Dermis blood vessel endothelial cell (primary cell): ENCODE measurements at places on chromosomes 12 and 14.
A peak's percentile ranks its signal among the peaks of the same experiment; 100 is the strongest.

DNA sequence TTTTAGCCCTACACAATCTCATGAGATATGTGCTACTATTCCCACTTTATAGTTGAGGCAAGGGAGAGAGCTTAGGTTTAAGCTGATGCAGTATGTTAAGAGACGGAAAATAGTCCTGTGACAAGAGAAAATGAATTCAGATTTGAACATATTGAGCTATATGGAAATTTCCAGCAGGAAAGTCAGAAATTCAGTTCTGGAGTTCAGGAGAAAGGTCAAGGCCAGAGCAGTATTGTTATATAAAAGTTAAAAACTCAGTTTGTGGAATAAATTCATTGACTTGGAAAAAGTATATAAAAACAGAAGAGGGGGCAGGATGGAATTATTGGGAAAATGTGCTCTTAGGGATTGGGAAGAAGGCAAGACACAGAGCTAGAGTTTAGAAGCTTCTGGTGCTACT is 167.0 kb upstream of the GZMB start:
- no peak for DNase-seq

GRCh38 chr12:114018669-114019068 is 52.5 kb upstream of the RBM19 start:
- DNase-seq = no peak

- DNase-seq = peak; percentile 84
These were observed 101.1 kb downstream of the CRADD start for GRCh38 chr12:93778306-93778705.

- no peak for DNase-seq
These were observed 57.0 kb upstream of the FBRSL1 start for GRCh38 chr12:132432721-132433577.

DNA sequence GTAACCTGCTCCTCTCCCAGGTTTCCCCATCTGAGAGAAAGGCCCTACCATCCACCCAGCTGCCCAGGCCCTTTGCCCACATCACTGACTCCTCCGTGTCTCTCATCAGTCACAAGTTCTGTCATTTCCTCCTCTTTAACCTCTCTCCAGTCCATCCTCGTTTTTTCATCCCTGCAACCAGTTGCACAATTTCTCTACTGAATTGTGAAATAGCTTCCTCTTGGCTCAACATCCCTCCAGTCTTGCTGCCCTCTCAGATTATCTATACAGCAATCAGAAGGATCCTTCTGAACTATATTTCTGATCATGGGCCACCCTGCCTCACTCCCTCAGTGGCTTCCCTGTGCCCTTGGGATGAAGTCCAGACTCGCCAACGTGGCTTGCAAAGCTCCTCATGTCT is 6.8 kb downstream of the FAM161B start:
- no peak for DNase-seq

GRCh38 chr14:29528889-29529288 is 398.8 kb downstream of the PRKD1 start:
- DNase-seq = no peak

GRCh38 chr14:104394409-104394851 is 185.1 kb upstream of the C14orf180 start:
- no peak for DNase-seq

GRCh38 chr14:90603841-90604240 is 207.0 kb downstream of the CALM1 start:
- no peak for DNase-seq

GRCh38 chr14:67820428-67820971 is 921 bp downstream of the RAD51B start:
- peak; percentile 58 for DNase-seq

GRCh38 chr12:101064721-101065120 is 145.3 kb downstream of the SLC5A8 start:
- no peak for DNase-seq

- no peak for DNase-seq
These were observed 37.1 kb downstream of the USP15 start for GRCh38 chr12:62297321-62297720.

DNA sequence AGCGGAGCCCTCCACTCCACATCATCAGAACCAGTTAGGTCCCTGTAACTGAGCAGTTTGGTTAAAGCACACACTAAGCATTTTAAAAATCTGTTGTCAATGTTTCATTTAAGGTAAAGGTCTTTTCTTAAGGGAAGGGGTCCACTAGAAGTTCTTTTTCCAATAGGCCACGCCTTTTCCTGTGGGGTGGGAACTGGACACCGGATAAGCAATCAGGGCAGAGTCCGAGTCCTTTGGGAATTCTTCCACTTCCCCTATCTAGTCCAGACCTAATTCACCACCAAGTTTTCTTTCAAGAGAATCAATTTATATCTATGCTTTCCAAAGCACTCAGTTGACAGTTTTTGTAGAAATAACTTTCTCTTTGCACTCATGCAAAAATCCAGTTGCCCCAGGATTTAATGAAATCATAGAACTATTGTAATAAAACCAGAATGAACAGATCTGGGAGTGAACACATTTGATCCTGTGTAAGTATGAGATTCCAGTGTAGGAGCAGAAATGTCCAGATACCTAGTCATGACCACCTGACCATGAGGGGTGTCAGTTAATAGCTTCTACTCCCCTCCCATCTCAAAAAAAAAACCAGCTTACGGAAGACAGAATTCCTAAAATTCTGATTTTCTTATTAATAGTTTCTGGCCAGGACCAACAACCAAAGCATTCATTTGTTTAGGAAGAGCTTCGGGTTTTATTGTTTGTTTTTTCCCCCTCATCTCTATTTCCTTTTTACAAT is 11.7 kb downstream of the VPS37B start:
- no peak for DNase-seq

- DNase-seq = no peak
These were observed 1.4 kb downstream of the AKAP6 start for GRCh38 chr14:32330351-32331111.

DNA sequence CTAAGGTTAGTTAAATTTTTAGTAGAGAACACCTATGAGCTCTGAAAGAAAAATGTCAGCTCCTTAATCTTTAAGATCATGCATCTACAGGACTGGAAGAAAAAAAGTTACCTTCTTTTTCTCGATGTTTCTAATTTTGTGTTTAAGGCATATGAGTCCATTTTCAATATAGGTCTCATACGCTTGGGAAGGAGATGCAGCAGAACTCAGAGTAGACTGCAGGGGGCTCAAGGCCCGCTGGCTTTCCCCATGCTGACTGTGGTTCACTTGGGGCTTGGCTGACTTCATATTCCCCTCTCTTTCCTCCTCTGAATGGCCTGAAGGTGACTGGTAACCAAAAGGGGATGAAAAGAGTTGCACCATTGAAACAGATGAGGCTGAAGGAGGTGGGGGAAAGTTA is 1.5 kb downstream of the CAPRIN2 start:
- DNase-seq = peak; percentile 58

DNA sequence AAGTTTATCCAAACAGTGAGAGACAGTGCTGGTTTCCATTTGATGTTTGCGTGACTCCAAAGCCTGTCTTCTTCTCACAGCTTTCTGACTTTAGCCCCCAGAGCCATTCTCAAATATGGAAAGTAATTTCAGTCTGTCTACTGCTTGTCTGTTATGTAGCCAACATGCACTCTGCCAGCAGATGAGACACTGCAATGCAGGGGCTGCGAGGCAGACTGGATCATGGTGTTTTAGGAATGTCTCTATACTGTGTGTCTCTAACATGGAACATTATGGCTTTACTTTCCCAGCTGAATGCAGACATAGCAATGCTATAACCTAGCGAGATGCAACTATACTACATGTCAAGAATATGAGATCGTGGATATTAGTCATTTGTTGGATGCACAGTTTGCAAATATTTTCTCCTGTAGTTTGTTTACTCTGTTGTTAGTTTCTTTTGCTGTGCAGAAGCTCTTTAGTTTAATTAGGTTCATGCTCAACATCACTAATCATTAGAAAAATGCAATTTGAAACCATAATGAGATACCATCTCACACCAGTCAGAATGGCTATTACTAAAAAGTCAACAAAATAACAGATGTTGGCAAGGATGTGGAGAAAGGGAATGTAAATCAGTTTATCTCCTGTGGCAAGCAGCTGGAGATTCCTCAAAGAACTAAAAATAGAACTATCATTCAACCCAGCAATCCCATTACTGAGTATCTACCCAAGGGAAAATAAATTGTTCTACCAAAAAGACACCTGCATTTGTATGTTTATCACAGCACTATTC is 235.8 kb upstream of the TMTC1 start:
- DNase-seq = no peak

DNA sequence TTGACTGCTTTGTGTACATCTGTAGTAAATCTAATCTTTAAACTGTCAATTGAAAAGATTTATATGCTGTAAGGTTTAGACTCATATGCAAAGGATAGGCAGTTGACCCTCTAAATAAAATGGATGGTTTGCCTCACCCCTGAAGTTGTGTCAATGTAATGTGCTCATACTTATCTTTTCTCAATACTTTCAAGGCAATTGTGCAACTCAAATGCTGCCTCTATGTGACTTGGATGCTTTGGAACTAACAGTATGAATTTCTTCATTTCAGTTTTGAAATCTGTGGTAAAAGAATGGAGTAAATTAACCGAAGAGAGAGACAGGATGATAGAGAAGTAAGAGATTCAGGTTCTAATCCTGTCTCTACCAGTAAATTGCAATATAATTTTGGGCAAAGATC is 9.7 kb downstream of the PDE6H start:
- no peak for DNase-seq

- DNase-seq = no peak
These were observed 160.1 kb downstream of the PDZRN4 start for GRCh38 chr12:41348198-41348597.

DNA sequence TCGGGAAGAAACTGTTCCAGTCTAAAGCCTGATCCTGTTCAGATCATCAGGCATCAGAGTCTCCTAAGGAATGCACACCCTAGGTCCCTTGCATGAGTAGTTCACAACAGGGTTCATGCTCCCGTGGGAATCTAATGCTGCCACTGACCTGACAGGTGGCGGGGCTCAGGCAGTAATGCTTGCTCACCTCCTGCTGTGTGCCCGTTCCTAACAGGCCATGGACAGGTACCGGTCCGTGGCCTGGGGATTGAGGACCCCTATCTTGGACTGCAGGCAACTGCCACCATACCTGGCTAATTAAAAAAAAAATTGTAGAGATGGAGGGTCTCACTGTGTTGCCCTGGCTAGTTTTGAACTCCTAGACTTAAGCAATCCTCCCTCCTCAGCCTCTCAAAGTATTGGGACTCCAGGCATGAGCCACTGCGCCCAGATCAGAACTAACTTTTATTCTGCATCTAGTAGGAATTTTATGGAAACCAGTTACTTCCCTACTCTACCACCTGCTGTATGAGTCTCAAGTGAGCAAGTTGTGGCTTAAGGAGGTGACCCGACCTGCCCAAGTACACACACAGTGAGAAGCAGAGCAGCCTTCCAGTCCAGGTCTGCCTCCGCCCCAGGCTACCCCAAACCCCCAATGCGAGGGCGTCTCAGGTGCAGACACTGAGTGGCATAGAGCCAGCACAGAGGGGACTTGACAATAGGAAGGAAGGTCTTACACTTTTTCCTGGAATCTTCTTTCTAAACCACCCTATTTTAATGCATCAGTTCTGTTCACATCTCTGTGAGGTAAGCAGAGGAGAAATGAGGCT is 2.5 kb upstream of the PAPLN start:
- DNase-seq = no peak

- peak; percentile 70 for DNase-seq
These were observed 15.3 kb downstream of the TAOK3 start for GRCh38 chr12:118357257-118358007.

- no peak for DNase-seq
These were observed 858 bp upstream of the ANKRD13A start for GRCh38 chr12:109998241-109998903.

DNA sequence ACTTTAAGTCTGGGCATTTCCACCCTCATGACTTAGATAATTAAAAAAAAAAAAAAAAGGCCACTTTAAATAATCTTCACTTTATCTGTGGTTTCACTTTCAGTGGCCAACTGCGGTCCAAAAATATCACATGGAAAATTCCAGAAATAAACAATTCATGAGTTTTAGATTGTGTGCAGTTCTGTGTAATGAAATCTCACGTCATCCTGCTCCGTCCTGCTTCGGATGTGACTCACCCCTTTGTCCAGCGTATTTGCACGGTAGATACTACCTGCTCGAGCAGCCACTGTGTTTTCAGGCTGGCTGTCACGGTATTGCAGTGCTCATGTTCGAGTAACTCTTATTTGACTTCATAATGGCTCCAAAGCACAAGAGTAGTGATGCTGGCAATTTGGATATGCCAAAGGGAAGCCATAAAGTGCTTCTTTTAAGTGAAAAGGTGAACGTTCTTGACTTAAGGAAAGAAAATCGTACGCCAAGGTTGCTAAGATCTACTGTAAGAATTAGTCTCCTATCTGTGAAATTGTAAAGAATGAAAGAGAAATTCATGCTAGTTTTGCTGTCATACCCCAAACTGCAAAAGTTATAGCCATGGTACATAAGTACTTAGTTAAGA is 2.4 kb downstream of the E2F7 start:
- peak; percentile 97 for DNase-seq

GRCh38 chr12:38391007-38391406 is 74.4 kb downstream of the ALG10B start:
- no peak for DNase-seq

GRCh38 chr14:23071921-23072539 is 14.7 kb upstream of the CDH24 start:
- no peak for DNase-seq

- DNase-seq = no peak
These were observed 13.1 kb downstream of the NT5DC3 start for GRCh38 chr12:103827911-103828391.

- DNase-seq = no peak
These were observed 51.6 kb upstream of the DLK1 start for GRCh38 chr14:100674897-100675619.

- DNase-seq = peak; percentile 74
These were observed 167.1 kb downstream of the TTC7B start for GRCh38 chr14:90649083-90649482.

- peak; percentile 94 for DNase-seq
These were observed 81.9 kb upstream of the USP44 start for GRCh38 chr12:95633049-95633731.

DNA sequence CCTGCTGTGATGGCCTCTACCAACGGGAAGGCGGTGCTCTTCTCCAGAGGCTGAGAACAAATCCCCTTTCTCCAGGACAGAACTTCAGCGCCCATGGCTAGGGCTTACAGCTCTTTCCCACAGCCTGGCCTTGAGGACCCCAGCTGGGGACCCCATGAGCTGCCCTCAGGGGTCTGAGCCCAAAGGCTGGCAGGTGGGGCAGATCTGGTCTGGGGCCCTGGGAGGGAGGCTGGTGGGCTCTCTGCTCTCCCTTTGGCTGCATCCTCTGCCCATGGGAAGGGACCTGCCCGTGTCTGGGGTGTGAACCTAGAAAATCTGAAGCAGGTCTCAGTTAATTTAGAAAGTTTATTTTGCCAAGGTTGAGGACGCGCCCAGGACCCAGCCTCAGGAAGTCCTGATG is 322.1 kb downstream of the ADGRD1 start:
- DNase-seq = no peak
